ENCODE measurements at places on chromosomes 12 and 14. TPM values are rescaled to one million over a fixed set of nuclear protein-coding genes. Genes with fewer than 3 reads are reported as not detected.

DNA sequence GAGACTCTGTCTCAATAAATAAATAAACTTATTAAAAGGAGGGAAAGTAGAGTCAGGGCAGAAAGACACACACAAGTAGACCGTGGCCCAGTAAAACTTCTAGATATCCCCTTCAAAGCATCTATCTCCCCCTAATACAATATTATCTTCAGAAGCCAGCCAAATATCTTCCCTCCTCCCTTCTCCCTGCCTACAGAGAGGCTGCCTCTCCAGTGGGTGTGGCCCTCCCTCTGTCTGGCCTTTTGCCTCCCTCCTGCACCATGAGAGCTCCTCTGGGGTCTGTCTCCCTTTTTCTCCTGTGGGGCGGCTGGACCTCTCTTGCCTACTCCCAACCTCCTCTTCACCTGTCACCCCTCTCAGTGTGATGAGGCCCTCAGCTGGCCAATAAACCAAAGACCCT lies 139.2 kb downstream of the EGLN3 start:
- DNase-seq, result no peak

GRCh38 chr12:72012874-72013273 lies 74.2 kb downstream of the TPH2 start:
- no peak for DNase-seq

DNA sequence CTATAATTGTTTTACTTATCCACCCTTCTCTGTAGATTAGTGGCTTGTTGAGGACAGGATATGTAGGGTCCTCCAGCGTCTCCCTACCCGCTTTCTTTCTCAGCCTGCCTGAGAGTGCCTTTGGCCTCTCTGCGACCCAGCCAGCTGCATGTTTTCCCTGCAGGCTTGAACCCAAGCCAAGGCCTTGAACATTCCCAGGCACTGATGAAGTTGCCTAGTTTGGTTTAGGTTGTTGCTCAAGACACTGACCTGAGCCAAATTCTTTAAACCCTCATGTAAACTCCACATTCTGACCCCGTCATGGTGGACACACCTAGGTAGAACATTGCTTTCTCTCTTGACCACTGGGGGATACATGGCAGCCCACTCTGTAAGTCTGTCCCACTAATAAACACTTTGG lies 33.4 kb upstream of the TXNRD1 start:
- DNase-seq, result no peak

GRCh38 chr12:76790564-76791552 lies 26.9 kb downstream of the ZDHHC17 start:
- DNase-seq, result no peak

DNA sequence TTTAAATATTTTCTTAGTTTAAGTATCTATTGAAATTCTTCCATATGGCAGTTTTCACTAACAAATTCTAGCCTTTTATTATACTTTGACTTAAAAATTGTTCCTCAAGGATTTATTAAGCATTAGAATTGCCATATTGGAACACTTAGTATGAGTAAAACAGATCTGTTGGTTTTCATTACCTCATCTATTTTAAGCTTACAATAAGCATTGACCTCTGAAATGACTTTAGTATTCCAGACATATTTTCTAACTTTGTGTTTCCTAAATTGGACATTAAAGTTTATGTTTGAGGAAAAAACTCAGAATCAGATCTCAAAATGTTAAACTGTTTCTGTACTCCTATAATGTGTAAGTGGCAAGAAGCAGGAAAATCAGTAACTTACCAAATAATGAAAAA lies 48.4 kb downstream of the CSRP2 start:
- DNase-seq, result no peak

DNA sequence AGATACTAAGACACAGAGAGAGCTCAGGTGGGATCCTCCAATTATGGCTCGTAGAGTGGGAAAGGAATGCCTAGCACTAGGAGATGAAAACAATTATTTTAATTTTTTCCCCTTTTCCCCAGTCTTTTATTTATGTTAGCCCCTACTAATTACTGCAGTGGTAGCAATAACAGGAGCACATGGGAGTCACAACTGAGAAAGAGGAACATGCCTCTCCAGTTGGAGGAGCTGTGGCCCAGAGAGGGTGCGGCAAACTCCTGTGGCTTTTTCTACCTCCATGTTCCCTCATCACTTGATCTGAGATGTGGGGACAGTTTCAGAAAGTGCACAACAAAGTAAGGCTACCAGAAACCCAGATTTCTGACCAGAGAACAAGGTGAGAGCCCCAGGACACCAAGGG lies 25.9 kb upstream of the POC1B start:
- no peak for DNase-seq

- no peak for DNase-seq
These were observed 109.3 kb downstream of the PDE3A start for GRCh38 chr12:20477672-20478071.

GRCh38 chr12:70983692-70984091 lies 63.2 kb upstream of the PTPRR start:
- DNase-seq, result no peak

DNA sequence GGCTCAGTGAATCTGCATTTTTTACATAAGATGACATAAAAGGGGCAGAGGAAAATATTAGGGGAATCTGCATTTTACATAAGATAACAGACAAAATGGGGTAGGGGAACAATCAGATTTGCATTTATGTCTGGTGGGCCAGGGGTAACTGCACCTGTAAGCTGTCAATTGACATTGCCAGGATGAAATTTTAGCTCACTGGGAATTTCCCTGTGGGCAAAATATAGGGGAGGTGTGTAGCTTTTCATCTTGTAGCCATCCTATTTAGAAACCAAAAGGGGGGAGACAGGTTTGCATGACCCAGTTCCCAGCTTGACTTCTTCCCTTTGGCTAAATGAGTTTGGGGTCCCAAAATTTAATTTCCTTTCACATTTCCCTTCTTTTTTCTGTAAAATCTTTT lies 3.5 kb downstream of the PCNX4 start:
- no peak for DNase-seq

DNA sequence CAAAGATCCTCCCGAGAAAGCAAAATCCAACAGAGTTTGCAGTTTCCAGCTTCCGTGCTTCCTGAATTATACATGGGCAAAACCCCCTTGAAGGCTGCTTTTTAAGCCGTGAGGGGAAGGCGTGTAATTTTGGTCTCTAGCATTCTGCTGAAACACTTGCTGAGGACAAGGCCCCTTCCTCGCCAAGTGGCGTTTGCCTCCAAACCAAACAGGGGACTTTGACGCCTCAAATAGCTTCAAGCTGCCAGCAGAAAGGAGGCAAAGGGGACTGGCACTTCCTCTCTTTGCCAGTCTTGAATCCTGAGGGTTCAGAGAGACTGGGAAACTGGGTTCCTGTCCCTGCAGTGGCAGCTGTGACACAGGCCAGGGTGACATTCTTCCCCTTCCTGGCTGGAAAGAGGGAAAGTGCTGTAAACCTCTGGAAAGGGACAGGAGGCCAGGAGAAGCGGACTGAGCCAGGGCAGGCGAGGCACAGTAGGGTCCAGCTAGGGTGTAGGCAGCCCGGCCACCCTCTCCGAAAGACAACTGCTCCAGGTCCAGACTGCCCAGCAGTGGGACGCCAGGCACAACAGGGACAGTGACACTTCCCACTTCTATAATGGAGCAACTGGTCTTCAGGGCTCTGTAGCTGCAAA lies 96.2 kb upstream of the MED13L start:
- no peak for DNase-seq

- DNase-seq, result no peak
These were observed 134.9 kb upstream of the FRMD6 start for GRCh38 chr14:51516706-51517395.

DNA sequence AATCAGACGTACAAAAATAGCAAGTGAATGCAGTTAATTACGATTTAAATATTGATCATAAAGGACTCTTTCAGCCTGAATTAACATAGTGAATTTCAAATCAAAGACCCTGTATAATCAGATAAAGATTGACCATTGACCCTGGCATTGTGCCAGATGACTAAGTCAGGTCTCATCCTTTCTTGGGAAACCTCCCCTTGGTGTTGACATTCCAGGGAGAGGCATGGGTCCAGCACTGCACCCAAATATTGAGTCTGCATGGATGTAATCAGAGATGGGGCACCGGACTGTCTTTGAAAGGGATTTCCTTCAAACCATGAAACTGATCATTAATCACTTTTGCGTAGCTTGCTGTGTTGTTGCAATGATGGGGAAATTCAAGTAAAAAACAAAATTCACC lies 1138.2 kb downstream of the BCL11B start:
- DNase-seq, result no peak

DNA sequence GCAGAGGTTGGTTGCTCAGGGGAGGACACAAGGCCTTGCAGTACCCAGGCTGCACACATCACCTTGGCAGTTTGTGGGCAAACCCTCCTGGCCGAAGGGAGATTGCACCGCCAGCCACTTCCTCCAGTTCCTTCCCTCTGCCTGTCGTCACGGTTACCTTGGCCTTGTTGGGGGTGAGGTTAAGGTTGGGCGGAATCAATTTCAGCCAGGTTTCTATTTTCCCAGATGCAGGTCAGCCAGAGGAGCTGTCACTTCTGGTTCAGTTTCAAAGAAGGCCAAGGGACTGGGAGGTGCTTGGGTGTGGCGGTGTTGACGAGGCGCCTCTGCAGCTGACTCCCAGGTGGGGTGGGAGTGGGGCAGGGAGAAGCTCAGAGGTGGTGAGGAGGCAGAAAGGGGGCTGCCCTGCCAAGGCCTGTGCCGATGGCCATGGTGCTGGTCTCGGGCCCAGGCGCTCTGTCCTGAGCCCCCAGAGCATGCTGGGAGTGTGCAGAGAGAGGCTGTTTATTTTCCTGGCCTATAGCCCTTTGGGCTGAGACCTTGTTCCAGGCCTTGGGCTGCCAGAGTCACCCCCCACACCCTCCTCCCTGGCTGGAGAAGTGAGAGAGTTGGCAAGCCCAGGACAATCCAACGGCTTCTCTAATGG lies 31.4 kb downstream of the JDP2 start:
- DNase-seq, result no peak

Gene RPGRIP1
- total RNA-seq, result not detected

Gene FOXN4
- not detected for total RNA-seq

Gene LALBA
- not detected for total RNA-seq

Gene ART4
- total RNA-seq, result not detected

Gene LRP1-AS
- total RNA-seq, result not detected
